ENCODE measurements at places on chromosomes 12 and 14.

DNA sequence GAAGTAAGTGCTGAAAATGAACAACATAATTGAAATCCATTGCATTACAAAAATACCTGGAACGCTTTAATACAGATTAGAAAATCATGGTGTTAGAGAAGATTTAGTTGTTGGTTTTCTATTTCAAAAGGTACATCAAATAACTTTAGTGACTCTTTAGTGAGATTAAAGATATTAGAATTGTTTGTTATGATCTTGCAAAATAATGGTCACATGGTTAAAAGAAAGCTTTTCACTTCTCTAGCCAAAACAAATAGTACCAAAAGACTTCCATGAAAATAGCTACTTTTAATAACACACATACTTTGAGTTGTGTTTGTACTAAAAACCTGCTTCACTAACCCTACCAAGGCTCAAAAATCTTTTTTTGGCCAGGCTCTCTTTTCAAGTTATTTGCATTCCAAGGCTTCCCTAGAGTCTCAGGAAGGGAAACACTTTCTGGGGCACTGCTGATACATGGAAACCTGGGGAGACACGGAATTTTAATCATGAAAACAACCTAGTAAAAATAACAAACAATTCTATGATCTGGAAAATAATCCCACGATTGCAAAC lies at the start of gene SLCO1A2:
Gene SLCO1A2 (minus strand): TSS at position 147 of the 555 bp plus-strand sequence. CDS start 270 bp downstream, outside the sequence.
- no peak for DNase-seq

DNA sequence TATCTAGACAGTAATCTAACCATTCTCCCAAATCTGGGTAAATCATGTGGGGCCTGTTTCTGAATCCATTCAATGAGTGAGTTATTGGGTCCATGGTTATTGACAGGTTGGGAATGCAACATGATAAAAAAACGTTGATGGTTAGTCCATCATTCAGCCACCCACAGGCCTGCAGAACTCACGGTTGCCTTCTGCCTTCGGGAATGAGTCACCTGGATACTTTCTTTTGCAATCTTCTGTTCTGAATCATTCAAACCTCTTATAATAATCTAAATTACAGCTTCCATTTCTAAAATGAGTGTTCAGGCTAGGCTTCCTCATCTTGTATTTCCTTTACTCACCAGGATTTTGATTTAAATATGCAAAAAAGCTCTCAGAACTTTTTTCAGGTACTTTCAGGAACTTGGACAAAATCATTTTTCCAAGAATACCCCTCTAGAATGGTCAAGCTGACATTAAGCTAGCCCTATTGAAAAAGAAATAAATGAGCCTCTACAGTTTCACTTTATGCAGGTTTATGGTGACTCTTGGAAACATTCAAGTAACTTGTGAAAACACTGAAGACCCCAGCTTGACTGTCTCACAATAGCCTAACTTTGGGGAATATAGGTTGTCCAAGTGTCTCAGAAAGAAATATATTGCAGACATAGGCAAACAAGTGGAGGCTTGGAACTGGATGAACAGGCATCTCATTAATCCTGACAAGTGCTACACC lies 94.4 kb downstream of the KCNK10 start:
- no peak for DNase-seq

DNA sequence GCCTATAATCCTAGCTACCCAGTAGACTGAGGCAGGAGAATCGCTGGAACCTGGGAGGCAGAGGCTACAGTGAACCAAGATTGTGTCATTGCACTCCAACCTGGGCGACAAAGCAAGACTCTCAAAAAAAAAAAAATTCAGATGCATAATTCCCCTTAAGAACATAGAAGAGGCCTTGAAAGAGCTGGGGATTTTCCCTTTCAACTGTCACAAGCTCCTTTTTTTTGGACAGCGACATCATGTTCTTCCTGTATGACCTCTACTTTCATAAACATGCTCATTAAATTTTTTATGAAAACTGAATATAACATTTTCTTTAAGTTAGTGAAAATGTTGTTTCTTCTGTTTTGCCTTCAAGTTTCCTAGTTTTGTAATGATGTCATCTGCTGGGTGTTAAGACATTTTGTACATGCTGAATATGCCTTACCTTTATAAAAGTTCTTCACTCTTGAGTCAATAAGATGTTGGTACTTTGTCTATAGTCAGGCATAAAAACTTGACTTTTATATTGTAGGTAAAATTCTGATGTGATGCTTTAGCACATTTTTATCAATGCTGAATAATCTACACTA lies 76.0 kb downstream of the PTHLH start:
- no peak for DNase-seq

DNA sequence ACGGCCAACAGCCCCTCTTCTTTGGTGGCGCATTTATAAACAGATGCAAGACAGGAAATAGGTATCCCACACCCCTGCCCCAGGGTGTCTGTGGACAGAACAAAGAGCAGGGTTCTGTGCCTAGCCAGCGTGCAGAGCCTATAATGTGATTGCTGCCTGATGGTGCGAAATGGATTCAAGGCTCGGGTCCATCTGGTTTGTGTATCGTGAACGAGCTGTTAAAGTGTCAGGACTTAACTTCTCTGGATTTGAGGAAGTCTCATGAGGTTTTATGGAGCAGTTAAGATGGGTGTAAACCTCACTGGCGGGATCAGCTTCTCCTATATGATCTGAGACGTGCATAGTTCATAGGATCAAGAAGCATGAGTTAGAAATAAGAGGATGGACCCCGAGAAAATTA lies 388.7 kb upstream of the TBX3 start:
- DNase-seq: no peak

GRCh38 chr12:130973109-130973508 lies 19.4 kb downstream of the ADGRD1 start:
- DNase-seq: no peak

DNA sequence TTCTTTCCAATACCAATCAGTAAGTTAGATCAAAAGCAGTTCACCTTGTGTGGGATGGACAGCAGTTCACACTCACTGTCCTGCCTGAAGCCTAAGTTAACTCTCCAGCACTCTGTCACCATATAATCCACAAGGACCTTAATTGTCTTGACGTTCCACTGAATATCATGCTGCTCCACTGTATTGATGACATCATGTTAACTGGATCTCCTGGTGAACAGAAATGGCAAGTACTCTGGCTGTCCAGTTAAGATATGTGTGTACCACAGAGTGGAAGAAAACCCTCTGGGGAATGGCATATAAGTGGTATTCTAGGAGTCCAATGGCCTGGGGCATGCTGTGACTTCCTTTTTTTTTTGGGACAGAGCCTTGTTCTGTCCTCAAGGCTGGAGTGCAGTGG lies 16.2 kb downstream of the CDKL1 start:
- no peak for DNase-seq

DNA sequence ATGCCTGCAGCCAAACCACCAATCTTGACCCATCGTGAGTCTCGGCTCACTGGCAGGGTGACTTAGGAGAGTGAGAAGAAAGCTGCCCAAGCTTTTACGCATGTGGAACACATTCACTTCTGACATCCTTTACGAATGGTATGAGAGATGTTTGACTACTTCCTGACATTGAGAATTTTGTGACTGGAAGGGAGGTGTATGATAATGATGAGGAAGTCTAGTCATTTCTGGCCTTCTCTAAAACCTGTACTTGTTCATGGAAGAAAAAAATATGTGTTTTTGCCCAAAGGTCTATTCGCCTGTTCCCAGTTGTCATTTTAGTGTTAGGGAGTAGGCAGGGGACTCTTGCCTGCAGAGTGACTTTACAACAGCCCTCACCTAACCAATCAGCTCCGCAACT lies 227.2 kb upstream of the ATP2B1 start:
- no peak for DNase-seq

DNA sequence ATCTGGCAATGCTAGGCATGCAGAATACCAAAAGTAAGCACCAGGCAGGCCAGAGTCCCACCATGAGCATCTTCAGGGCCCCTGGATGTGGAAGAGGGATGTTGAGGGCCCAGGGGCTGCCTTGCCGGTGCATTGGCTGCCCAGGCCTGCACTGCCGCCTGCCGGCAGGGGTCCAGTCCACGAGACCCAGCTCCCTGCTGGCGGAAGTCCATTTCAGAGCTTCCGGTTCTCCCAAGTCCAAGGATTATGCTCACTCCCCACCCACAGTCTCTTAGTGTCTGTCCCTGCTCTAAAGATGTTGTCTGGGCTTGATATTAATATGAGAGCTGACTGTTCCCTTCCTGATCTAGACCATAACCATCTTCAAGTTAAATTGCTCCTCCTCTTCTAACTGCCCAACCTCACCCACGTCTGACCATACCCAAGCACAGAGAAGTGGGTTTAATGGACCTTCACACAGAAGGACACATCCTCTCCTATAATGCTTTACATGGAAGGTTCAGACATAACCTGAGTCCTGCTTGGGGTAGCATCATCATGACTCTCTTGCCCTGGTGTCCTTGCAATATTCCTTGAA lies 117.4 kb downstream of the DAD1 start:
- no peak for DNase-seq

DNA sequence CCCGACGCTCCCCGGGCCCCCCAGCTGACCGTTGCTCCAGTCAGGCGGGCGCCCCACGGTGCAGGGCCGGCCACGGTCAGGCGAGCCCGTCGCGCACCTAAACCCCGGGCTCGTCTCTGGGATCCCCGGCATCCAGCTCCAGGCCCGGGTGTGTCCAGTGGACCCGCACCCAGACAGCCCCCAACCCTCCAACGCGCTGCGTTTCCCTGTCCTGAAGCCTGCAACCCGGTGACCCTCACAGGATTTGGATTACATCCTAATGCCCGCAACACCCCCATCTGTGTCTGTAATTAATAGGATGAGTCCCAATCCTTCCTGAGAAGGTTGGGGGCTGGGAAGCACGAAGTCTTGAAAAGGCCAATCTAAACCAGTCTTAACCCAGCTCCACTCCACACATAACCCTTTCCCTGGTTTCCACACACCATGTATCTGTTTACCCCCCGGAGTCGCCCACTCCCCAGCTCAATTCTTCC lies 10.4 kb downstream of the CPNE6 start:
- DNase-seq: no peak

GRCh38 chr14:65346895-65347294 lies 65.6 kb upstream of the FUT8 start:
- DNase-seq: no peak

GRCh38 chr12:115354007-115354890 lies 670.3 kb upstream of the TBX3 start:
- no peak for DNase-seq

DNA sequence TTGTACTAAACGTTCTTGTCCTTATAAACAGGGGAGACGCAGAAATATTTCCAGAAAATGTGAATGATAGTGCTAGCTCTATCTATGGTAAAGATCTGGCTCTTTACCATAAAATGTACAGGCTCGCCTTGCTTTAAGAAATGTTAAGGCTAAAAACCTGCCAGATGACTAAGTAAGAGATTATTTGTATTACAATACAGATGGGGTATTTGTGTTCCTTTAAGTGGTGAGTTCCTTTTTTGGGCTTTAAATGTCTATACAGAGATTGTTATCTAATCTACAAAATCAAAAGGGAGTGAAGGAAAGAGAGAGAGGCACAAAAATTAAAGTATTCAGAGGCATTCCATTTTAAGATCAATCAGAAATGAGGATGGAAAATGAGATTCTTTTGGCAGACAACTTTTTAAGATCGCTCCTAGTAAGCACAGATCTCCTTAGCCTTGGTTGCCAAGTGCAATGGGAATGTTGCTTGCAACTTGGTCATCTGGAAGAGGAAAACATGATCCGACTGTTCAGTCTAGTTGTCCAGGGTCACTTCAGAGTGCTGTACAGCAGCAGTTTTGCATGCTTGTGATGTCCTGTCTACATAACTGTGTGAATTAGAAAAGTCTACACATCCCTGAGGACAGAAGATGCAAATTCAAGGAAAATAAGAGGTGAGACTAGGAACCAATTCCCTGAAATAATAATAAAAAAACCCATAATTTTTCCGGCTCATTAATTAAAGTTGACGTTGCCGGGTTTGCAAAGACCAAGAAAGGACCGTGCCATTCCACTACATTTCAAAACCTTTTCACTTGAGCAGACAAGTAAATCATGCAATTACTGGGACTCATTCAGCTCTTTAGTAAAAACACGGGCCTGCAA lies 380.8 kb downstream of the EGLN3 start:
- DNase-seq: no peak

- DNase-seq: no peak
Measured at GRCh38 chr14:30240018-30240417, 312.4 kb upstream of the PRKD1 start.

DNA sequence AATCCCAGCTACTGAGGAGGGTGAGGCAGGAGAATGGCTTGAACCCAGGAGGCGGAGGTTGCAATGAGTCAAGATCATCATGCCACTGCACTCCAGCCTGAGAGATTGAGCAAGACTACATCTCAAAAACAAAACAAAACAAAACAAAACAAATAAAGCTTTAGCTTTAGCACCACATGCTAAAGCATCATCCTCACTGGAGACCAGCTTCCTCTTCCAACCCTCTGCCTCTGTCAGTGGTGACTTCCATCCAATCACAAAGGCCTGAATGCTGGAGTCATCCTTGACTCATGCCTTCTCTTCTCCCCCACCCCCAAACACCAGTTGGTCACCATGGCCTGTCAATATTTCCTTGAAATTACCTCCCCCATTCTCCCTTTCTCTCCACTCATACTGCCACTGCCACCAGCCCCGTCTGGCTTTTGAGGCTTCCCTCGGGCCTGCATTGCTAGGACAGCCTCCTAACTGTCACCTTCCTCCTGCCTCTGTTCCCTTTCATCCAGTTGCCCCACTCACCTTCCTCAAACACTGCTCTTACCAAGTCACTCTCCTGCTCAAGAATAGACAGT lies 1.4 kb downstream of the ZNF385A start:
- DNase-seq: no peak

DNA sequence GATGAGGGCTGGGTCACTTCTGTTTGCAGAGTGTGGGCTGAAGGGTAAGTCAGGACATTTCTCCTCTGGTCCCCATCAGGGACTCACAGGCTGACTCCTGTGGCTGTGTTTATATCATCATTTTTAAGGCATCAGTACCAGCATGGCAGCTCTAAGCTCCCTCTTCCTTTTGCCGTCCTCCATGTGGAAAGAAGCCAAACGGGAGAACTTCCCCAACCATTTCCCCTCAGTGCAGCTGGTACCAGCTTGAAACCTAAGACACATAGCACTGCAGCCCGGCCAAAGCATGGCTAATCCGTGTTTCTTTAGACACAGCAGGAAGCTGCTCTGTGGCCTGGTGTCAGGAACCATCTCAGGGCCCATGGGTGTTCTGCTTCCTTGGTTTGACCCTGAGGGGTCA lies 31.9 kb upstream of the ATP2A2 start:
- no peak for DNase-seq

DNA sequence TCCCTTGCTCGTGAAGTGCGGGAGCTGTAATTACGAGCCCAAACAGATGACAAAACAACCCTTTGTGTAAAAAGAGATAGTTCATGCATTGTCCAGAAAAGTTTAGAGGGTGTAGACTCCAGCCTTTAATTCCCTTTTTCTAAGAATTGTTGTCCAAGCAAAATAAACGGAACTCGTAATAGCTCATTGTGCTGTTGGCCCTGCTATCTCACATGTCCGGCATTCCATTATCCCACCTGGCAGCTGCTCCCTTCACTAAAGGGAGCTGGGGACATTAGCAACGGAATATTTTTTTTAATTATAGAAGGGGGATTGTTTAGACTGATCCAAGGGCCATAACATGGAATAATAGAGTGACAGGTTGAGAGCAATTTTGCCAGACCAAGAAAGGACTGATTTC lies 277.5 kb upstream of the TBX3 start:
- DNase-seq: no peak

GRCh38 chr14:100393362-100393761 lies 70.2 kb downstream of the SLC25A47 start:
- no peak for DNase-seq

GRCh38 chr12:46526233-46526632 lies 153.7 kb upstream of the SLC38A2 start:
- DNase-seq: no peak
